ENCODE measurements at places on chromosomes 5 and 9.

GRCh38 chr9:2936221-2936620 is 92.3 kb upstream of the PUM3 start:
- DNase-seq, result no peak

- DNase-seq, result no peak
These were observed 95.4 kb upstream of the NR5A1 start for GRCh38 chr9:124602632-124603031.

DNA sequence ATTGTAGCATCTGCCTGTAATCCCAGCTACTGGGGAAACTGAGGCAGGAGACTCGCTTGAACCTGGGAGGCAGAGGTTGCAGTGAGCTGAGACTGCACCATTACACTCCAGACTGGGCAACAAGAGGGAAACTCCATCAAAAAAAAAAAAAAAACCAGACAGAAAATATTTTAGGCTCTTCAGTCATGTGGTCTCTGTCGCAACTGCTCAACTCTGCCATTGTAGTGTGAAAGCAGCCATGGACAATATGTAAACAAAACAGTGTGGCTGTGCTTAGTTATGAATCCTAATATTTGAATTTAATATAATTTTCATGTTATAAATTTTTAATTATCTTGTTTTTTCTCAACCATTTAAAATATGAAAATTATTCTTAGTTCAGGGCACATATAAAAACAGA is 38.4 kb downstream of the ZFAND5 start:
- no peak for DNase-seq

DNA sequence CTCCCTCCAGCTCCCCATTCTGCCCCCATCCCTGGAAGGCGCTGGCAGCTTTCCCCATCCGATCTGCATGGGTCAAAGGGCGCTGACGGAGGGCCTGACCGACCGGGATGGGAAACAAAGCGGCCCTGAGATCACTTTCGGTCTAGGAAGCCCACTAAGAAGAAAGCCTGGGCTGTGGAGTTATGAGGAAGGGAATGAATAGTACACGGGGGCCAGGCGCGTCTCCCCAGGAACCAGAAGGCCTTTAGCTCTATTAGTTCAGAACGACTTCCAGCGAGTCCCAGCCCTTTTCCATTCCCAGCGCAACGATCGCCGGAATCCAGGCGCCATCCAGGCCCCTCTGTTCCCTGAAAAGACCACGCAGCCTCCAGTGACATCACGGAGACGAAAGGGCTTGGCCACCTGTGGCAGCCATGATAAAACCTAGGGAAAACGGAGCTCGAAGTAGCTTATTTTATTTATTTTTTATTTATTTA is 70.1 kb upstream of the CCDC180 start:
- no peak for DNase-seq

DNA sequence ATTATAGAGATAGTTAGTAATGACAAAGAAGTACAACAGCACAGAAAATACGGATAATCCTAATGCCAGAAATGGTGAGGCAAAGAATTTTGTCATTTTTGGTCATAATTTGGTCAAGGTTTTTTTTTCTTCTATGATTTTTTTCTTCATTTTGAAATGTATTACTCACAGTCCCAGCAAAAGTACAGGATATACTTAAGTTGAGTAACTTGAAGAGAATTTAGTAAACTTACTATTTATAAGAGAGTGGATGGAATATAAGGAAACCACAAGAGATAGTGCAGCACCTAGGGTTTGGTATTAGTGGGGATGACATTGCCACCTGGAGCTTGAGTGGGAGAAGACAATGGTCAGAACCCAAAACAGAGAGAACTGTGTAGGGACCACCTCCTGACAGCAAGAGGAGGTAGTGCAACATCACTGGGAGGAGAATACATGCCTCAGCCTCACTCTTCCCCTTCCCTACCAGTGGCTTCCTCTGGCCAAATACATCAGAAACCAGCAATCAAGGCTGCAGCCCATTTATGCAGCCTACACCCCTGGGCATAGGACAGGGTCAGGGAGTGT is 434.5 kb upstream of the TRPC7 start:
- DNase-seq, result no peak

DNA sequence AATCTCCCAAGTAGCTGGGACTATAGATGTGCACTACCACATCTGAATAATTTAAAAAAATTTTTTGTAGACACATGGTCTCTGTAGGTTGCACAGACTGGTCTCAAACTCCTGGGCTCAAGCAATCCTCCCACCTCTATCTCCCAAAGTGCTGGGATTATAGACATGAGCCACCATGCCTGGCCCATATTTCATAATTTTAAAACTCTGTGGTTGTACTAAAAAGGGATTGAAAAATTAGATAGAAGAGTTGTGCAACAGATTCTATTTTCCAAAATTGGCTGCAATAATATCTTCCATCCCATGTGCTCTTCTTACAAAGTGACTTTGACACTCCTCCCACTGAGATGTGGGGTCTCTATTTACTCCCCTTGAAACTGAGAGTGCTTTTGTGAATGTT is 7.6 kb upstream of the UHRF2 start:
- no peak for DNase-seq

- DNase-seq, result no peak
These were observed 215.5 kb downstream of the FSTL4 start for GRCh38 chr5:133396814-133397213.

DNA sequence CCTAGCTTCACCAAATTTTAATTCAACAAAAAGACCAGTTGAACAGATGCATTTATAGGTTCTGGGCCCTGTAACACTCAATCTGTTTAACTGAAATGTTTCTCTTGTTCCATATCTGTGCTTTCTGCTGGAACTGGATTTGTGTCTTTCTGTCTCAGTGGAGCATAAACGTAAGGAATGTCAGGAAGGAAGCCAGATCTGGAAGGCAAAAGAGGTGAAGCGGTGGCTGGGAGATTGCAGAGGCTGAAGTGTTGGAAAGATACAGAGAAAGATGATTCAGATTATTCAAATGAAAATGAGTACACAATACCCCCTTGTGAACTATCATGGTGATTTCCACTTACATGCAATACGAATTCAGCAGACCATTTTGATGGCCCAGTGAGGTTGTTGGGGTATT is 406.8 kb downstream of the BRINP1 start:
- no peak for DNase-seq

DNA sequence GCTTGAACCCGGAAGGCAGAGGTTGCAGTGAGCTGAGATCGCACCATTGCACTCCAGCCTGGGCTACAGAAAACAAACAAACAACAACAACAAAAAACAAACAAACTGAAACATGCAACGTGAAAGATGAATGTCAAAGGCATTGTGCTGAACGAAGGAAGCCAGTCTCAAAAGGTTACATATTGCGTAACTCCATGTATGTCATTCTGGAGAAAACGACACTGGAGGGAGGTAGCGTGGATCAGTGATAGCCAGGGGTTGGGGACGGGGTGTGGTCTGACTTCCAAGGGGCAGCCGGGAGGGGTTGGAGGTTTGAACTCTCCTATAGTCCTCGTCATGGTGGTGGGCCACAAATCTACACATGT is 12.1 kb upstream of the WDR5 start:
- no peak for DNase-seq

Data from lower leg skin (tissue), 4 donors.